NCI-H69 (cell line): ENCODE measurements at places on chromosomes 6 and 20.

- no peak for DNase-seq
Observed at GRCh38 chr20:4490045-4490444, 231.7 kb upstream of the PRND start.

GRCh38 chr6:56529594-56530191 lies 113.0 kb downstream of the DST start:
- DNase-seq = no peak

- peak; percentile 84 for DNase-seq
Observed at GRCh38 chr20:37231947-37232630, 29.5 kb downstream of the GHRH start.

DNA sequence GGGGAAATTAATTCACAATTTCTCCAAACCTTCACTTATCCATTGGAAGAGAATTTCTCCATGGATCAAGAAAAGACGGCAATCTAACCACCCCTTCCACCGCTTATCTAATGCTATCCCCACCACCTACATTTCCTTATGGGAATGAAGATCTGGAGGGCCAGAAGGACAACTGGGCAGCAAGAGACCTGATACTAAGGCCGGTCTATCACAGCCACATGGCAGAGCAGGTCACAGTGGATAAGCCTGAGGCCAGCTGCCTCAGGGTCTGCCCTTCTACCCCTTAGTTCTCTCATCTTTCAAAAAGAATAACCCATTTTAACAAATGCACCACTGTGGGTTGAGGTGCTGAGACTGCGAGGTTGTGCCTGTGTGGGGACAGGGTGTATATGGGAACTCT lies 37.1 kb downstream of the MAN1A1 start:
- no peak for DNase-seq

DNA sequence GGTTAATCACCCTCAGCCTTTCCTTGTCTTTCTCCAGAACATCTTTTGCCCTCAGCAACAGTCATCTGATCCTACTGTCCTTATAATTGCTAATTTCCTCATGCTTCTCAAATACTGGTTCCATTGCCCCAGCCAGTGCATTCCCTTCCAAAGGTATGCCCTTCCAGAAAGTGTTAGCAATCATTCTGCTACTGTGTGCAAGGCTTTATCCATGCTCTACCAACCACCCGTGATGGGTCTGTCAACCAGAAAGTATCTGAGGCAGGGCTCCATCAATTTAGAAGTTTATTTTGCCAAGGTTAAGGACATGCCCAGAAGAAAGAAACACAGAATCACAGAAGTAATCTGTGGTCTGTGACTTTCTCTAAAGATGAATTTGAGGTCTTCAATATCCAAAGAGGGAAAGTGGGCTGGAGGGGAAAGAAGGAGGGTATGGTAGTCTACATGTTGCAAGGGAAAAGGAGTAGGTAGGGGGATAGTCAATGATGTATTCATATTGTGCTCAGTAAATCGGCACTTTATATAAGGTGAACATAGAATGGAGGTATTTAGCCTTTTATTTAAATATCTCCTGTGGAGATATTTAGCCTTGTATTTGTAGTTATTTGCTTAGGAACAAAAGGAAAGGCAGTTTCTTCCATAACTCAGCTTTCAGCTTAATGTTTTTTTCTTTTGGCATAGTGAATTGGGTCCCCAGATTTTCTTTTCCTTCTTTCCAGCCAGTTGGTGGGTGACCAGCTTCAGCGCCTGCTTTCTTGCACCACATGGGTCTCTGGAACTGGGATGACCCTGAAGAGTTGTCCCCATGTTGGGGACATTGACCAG lies 35.2 kb upstream of the PAQR8 start:
- peak; percentile 41 for DNase-seq

DNA sequence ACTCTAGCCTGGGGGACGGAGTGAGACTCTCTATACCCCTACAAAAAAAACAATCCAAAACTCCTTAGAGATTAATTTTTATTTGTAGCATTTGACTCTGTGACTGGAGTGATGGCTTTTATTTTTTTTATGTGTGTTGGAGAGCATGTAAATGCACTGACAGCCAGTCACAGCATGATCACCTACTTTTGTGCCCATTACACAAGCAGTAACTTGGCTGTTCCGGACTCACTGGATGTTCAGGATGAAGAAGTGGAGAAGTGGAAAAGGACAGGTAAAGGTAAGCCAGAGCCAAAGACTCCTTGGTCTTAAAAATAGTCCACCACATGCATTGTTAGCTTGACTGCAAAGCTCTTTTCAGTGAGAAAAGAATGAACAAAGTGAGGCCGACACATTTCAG lies 222.6 kb downstream of the FOXC1 start:
- peak; percentile 58 for DNase-seq

DNA sequence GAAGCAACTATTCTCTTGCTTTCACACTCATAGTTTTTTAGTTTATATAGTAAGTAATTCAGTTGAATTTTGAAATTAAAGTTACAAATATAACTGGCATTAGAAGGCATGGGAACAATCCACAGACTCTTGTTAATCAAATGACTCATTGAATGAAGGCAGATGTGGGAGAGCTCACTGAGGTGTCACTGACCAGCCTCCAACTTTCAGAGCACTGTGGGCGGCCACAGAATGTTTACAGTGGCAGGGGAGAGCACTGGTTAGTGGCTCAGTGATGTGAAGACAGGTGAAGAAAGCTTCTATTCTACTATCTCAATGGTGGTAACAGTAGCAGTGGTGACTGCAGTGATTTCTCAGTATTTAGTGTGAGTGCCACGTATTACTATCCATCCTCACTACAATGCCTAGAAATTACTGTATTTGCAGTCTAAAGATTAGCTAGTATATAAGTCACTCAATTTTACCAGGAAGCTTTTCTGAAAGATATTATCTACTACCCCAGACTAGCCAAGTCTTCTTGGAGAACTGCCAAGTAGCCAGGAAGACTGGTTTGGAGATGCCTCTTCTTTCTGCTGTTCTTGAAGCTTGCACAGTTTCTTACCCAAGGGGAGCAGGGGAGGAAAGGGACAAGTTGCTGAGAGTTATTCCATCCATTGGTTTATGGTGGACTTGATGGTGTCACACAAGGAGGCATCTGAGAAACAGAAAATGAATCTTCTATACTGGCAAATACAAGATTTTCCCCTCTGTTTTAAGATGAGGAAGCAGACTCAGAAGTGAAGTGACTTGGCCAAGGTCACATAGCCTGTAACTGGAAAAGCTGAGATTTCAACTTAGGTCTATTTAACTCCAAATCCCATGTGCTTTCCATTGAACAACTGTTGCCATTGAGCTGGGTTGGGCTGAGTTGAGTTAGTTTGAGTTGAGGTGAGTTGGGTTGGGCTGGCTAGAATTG lies 231.2 kb downstream of the ANKRD60 start:
- DNase-seq = peak; percentile 44

GRCh38 chr20:47792021-47792618 lies 6.8 kb upstream of the SULF2 start:
- DNase-seq = peak; percentile 89

- peak; percentile 13 for DNase-seq
Observed at GRCh38 chr20:47196091-47197081, 160.1 kb downstream of the ZMYND8 start.

DNA sequence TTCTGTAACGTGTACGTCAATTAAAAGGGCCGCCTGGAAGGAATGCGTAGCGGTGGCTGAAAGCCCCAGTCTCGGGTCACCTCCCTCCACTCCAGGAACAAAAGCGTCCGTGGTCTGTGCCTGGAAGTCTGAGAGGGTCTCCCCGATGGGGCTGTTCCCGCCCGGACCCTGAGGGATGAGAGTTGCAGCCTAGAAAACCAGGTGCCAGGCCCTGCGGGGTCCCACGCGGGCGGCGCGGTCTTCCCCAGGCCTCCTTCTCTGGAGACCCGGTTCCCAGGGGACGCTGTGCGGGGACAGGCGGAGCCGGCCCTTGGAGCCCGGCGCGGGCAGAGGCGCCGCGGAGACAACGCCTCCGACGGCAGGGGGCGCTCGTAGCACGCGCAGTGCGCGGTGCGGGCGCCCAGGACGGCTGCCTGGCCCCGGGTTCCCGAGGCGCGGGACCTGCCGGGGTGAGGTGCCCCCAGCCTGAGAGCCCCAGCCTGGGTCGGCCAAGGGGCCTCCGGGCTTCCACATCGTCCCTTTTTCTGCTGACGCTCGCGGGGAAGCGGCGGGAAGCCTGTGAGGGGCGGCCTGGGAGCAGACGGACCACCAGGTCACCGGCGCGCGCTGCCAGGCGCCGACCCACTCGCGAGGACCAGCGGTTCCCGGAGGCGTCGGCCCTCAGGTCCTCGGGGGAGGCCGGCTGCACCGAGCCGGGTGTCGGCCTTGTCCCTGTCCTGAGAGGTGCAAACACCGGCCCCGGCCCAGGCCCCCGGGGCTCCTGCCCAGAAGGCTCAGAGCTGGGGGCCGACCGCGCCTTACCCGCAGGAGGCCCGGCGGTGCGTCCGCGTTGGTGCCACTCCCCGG lies 5.3 kb upstream of the FOXC1 start:
- DNase-seq = peak; percentile 81

- no peak for DNase-seq
Observed at GRCh38 chr6:158361961-158362669, 49.9 kb downstream of the TULP4 start.

DNA sequence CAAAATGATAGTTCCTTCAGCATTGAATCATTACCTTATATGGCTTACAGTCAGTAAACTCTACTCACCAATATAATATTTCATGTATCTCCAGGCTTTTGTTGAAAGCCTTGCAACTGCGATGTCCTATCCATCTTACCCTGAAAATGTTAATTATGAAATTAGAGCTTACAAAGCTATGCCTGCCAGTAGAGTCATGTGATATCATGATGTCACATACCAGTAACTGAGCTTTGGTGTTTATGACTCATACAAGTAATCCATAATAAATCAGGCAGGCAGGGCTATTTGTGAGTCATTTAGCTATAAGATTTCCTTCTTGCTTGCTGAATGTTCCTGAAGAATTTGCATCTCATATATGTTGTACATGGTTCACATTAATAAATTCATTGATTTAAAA lies 44.9 kb upstream of the FAM83B start:
- peak; percentile 82 for DNase-seq

GRCh38 chr6:39156801-39157200 lies 41.8 kb upstream of the SAYSD1 start:
- DNase-seq = no peak

DNA sequence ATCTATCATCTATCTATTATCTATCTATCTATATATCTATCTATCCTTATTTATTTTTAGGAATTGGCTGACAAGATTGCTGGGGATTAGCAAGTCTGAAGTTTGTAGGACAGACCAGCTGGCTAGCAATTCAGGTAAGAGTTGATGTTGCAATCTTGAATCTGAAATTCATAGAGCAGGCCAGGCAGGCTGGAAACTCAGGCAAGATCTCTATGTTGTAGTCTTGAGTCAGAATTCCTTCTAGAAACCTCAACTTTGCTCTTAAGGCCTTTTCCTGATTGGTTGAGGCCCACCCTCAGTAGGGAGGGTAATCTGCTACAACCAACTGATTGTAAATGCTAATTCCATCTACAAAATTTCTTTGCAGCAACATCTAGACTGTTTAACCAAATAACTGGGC lies 19.2 kb downstream of the MAPK13 start:
- DNase-seq = no peak

DNA sequence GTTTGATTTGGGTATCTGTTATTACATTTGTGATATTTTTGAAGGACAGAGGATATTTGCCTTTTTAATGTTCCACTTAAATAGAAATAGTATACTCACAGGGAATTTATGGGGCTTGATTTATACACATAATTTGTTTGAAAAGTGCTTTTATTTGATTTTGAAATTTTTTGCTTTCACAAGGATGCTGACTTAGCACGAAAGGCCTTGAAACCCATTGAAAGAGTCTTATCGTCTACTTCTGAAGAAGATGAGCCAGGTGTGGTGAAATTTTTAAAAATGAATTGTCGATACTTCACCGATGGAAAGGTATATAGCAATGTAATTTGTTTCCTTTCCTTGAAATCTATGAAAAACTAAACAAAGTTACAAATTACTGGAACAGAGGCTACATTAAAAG lies 74.3 kb upstream of the HINT3 start:
- DNase-seq = no peak

DNA sequence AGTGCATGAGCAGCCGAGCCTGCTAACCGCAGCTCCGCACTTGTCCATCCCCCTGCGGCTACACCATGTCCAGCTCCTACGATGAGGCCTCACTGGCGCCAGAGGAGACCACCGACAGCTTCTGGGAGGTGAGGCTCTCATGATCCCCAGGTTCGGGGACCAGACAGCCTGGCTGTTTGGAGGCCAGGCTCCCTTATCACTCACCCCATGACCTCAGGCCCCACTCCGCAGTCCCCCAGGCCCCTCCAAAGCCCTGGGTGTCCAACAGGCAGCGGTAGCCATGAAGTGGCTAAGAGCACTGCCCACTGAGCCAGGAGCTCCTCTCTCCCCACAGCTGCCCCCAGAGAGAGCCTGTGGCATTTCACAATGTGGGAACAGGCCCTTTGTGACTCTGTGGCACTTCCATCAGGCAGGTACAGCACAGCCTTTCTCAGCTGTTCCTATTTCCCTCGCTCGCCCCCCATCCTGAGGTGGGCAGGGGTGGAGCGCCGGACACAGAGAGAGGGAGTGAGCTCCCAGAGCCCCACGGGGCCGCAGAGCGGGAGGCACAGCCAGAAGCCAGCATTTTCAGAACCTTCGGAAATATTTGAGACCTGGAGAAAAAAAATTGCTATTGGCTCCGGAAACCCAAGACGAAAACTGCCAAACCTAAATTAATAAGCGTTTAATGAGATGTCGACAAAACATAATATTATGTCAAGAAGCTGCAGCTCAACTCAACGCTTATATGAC lies 29.7 kb downstream of the SPDEF start:
- no peak for DNase-seq

- no peak for DNase-seq
Observed at GRCh38 chr6:46220352-46221221, 49.8 kb upstream of the ENPP5 start.

- DNase-seq = no peak
Observed at GRCh38 chr20:42186337-42186736, 568.2 kb upstream of the CHD6 start.

DNA sequence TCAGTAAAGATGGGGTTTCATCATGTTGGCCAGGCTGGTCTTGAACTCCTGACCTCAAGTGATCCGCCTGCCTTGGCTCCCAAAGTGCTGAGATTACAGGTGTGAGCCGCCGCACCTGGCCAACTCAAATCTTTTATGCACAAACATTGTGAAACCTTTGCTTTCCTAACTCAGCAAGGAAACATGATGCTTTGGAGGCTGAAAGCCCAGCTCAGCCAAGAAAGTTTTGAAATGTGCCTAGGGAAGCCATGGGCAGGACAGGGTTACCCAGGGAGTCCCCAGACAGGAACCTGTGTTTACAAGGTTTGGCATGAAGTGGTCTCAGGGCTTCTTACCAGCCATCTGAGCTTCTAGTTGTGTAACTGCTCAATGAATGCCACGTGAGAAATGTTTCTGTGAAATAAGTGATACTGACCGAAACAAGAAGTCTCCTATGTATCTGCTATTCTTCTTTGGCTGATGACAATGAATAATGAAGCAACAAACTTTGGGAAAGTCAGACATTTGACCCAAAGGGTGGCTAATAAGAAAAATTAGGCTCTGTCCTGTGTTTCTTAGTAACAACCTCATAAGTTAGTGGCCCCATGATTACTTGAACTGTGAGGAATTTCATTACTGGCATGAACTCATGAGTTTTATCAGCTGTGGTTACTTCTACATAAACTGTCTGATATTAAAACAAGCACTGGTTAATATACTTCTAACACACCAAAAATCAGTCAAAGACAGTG lies 163.5 kb downstream of the KIF6 start:
- DNase-seq = no peak
